Esophagus mucosa (tissue), 1 donor: ENCODE measurements at places on chromosomes 12 and 14. TPM values are rescaled to one million over a fixed set of nuclear protein-coding genes. Genes with fewer than 3 reads are reported as not detected.

Gene AVPR1A
- 0.36 TPM for total RNA-seq

- ATAC-seq: no peak
Observed at GRCh38 chr12:31506515-31507306, 84.2 kb downstream of the DENND5B start.

- no peak for ATAC-seq
Observed at GRCh38 chr14:58774531-58774930, 136.8 kb downstream of the DACT1 start.

GRCh38 chr14:81091660-81092059 lies 129.1 kb downstream of the GTF2A1 start:
- ATAC-seq: no peak
